NCI-H146 (cell line): ENCODE measurements at places on chromosomes 1 and 21.
A peak's percentile ranks its signal among the peaks of the same experiment; 100 is the strongest.

DNA sequence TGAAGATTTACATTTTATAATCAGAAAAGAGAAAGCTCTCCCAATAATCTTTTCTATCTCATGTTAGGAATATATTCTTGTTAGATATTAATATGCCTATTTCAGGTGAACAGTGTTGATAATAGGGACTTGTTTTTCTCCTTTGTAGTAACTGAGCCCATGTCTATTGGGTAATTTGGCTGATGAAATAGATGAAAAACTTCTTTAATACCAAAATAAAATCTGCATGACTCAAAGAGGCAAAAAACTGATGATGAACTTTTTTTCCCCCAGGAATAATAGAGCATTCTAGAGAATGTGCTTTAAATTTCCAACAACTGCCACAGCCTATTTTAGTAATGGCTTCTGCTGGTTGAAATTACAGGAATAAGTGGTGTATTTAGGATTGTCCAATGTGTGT lies 178.9 kb upstream of the GREM2 start:
- DNase-seq: no peak

- no peak for DNase-seq
Measured at GRCh38 chr1:21200767-21201166, 24.1 kb upstream of the EIF4G3 start.

DNA sequence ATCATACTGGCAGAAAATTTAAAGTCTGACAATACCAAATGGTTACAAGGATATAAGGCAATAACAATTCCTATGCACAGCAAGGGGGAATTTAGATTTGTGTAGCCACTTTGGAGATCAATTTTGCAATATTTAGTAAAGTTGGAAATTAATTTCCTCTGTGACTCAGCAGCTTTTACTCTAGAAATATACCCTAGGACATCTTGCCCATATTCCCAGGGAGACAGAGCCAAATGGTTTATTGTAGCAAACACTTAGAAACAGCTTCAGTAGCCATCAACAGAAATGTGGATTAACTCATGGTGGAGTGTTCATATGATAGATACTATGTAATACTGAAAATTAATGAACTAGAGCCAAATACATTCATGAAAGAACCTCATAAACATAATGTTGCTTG lies 104.6 kb downstream of the BACH1 start:
- DNase-seq: no peak

GRCh38 chr1:218779341-218780100 lies 394.2 kb upstream of the LYPLAL1 start:
- DNase-seq: no peak

DNA sequence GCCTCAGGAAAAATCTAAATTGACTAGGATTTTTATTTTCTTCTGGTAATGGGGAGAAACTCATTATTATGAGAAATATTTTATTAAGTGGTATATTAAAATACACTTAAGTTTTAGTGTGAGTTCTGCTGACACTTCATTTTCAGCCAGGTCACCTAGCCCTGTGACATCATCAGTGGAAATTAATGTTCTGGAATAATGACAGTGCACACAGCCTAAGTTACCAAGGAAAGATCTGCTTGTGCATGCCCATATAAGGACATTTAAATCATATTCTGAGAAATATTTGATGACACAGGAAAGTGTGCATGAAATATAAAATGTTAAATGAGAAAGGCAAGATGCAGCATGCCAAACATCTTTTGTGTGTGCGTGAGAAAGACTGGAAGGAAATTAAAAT lies 102.0 kb downstream of the KIF14 start:
- peak; percentile 20 for DNase-seq

GRCh38 chr1:16605532-16606505 lies 7.5 kb downstream of the NBPF1 start:
- DNase-seq: no peak

GRCh38 chr1:31886866-31887265 lies 51.3 kb downstream of the PTP4A2 start:
- no peak for DNase-seq

- DNase-seq: no peak
Measured at GRCh38 chr1:107588321-107588720, 376.7 kb downstream of the VAV3 start.

DNA sequence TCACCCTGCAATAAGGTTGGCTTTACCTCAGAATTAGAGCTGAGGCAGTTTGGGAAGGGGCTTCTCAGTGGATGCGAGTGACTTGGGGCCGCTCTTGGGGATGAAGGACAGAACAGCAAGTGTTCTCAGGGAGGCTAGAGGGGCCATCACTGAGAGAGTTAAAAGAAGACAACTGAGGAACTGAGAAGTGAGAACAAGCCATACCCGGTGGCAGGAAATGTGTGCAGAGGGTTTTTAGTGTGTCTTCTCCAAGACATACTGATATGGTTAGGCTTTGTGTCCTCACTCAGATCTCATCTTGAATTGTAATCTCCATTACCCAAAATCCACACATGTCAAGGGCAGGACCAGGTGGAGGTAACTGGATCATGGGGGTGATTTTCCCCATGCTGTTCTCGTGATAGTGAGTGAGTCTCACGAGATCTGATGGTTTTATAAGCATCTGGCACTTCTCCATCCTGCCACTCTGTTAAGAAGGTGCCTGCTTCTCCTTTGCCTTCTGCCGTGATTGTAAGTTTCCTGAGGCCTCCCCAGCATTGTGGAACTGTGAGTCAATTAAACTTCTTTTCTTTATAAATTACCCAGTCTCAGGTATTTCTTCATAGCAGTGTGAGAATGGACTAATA lies 75.8 kb downstream of the PCBP3 start:
- no peak for DNase-seq

GRCh38 chr1:155196103-155196892 lies 11.4 kb downstream of the THBS3 start:
- no peak for DNase-seq

- DNase-seq: no peak
Measured at GRCh38 chr1:206693592-206693991, 8.9 kb downstream of the MAPKAPK2 start.

DNA sequence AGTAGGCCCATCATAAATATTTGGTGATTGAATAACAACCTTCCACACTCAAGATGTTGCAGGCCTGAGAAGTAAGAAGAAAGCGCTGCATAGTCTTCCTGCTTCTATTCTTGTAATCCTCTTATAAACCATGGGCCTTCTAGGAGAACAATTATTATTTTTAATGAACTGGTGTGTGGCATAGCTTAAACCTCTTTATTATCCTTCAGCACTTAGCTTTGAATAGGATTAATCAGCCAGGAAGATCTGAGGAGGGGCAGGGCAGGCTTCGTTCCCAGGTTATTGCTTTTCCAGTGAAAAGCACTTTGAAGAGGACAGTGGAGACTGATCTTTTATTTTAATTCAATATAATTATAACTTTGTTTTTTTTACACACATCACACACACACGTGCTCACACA lies 42.3 kb downstream of the KIF26B start:
- no peak for DNase-seq

GRCh38 chr1:58764294-58764978 lies 19.4 kb downstream of the JUN start:
- no peak for DNase-seq

DNA sequence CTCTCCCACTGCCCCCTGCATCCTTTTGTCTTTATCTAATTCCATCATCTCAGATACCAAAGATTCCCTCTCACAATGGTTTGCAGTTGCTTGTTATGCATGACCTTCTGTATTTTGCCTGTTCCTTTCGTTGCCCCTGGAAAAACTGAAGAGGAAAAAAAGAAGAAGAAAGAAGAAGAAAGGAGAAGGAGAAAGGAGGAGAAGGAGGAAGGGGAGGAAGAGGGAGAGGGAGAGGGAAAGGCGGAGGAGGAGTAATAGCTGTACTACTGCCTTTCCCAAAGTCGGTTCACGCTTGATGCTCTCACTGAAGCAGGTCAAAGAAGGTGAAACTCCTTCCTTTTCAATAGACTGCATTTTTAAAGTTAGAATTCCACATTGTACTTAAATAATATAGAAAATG lies 513.8 kb downstream of the PTPRC start:
- no peak for DNase-seq

DNA sequence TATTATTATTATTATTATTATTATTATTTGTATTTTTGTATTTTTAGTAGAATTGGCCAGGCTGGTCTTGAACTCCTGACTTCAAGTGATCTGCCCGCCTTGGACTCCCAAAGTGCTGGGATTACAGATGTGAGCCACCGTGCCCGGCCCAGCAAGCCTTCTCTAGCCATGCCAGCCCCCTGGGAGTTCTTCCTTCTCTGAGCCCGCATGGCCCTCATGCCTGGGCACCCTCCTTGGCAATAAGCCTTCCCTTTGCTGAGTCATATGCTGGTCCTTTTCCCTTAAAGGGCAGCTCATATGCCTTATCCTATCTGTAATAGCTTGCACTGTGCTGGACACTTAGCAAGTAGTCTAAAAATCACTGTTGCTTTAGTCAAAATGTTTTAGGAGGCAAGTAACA lies 8.5 kb upstream of the NBL1 start:
- DNase-seq: no peak

- DNase-seq: no peak
Measured at GRCh38 chr1:225891229-225891972, 2.5 kb upstream of the LEFTY1 start.

DNA sequence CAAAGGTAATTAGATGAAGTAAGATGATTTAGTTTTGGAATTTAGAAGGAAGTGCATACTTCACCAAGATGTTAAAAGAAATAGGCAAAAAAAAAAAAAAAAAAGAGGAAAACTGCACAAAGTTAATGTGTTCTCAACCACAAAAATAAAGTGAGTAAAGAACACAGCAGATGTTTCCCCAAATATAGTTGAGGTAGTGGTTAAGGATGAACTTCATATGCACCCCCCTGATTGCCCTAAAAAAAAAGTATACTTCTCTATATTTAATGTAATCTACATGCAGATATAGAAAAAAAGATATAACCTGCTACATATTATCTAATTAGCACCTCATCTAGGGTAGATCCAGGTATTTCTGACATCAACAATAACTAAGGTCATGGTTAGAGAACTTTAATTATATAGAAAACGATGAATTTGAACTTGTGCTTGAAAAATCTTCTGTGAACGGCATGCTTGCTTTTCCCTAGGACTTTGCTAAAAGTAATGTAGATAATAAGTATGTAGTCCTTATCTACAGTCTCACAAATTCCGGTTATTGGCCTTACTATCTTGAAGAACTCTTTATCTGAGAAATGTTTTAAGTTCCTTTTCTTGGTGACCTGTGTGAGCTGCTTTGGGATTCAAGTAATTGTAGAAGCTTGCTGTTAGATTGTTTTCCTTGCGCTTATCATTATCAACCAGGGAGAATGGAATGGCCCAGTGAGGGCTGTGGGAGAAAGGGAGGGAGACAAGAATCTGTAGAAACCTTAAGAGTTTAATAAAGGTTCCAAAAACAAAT lies 70.1 kb upstream of the LRRC7 start:
- DNase-seq: no peak

GRCh38 chr1:194517567-194517966 lies 1331.2 kb upstream of the B3GALT2 start:
- no peak for DNase-seq

DNA sequence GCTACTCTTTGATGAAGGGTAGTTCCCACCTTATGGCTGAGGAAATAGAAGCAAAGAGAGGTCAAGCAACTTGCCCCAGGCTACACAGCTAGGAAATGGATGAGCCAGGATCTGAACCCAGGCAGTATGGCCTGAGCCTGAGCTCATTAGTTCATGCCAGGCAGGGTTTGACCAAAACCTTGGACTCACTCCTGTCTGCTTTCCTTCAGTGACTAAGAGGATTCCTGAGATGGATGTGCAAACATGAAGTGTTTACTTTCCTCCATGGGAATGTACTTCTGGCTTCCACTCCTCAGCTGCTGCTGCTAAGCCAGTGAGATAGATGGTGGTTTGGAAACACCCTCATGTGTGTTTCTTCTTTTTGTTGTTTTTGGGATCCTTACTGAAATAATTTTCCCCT lies 35.1 kb upstream of the ERRFI1 start:
- no peak for DNase-seq

- no peak for DNase-seq
Measured at GRCh38 chr1:65980237-65980636, 187.5 kb downstream of the PDE4B start.
